Thymus (tissue), 14 donors: ENCODE measurements at places on chromosomes 12 and 14. TPM values are rescaled to one million over a fixed set of nuclear protein-coding genes. Genes with fewer than 3 reads are reported as not detected.

- peaks cover 21% of the 10 kb centered on the region for H3K36me3 ChIP-seq
- DNase-seq, result no peak
- H3K27ac ChIP-seq, result no peak within 1 kb of the TSS
- H3K4me1 ChIP-seq, result peaks cover 45% of the 10 kb centered on the region
- H3K4me3 ChIP-seq, result peak within 1 kb of the TSS; percentile 10
These were observed at the start of gene DHH for GRCh38 chr12:49094160-49094974. Gene DHH, minus strand, starts transcription at chr12:49094801. Its CDS starts 289 bp downstream, at chr12:49094512.

DNA sequence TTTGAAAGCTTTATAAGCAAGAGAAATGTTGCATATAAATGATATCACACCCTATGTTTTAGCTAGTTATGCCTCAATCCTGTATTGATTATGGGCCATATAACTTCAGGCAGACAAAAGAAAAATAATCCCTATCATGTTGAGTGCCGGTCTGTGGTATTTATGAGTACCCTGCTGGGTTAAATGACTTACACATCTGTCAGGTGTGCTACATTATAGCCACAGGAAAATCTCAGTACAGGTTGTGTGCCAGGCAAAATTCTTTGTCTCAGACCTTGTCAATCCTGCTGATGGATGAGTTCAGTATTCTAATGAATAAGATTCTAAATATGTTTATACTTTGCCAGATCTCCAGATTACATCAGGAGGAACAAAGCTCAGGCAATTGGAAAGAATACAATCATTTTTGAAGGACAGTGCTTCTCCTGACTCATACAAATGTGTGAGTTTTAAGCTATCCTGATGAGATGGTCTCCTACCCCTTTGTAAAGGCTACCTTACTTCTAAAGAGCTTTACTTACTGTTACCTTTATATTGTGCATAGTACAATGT lies 109.8 kb upstream of the FOXG1 start:
- H3K4me3 ChIP-seq, result no peak overlapping the region
- H3K36me3 ChIP-seq, result no peaks in the 10 kb centered on the region
- H3K27ac ChIP-seq, result no peak overlapping the region
- no peaks in the 10 kb centered on the region for H3K27me3 ChIP-seq
- no peak for DNase-seq

DNA sequence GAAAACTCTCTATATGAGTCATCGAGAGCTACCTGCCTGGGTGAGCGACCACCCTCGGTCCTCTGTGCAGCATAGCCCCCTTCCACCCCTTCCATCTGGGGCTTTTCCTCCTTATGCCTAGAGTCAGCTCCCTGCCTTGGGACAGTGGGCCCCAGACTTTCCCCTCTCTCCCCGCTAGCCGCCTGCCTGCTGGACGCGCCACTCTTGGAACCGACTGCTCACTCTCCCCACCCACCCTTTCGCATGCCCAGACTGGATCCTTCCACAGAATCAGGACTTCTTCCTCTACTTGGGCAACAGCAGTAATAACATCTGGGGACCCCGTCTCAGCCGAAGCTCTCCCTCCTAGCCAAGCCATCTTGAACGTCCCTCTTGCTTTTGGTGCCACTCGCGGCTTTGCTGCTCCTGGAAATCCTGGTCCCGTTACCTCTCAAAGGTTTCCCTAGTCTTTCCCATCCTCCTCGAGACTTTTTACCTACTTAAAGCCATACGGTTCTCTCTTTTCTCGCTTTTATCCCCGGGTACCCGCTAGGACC lies 671 bp downstream of the ESYT1 start:
- DNase-seq, result no peak
- peaks cover 33% of the 10 kb centered on the region for H3K36me3 ChIP-seq
- H3K4me3 ChIP-seq, result peak overlapping the region; percentile 63
- peaks cover 45% of the 10 kb centered on the region for H3K4me1 ChIP-seq
- no peaks in the 10 kb centered on the region for H3K27me3 ChIP-seq

- no peaks in the 10 kb centered on the region for H3K36me3 ChIP-seq
- no peak overlapping the region for H3K27ac ChIP-seq
- no peaks in the 10 kb centered on the region for H3K27me3 ChIP-seq
These were observed 17.8 kb upstream of the EMP1 start for GRCh38 chr12:13178568-13179210.

DNA sequence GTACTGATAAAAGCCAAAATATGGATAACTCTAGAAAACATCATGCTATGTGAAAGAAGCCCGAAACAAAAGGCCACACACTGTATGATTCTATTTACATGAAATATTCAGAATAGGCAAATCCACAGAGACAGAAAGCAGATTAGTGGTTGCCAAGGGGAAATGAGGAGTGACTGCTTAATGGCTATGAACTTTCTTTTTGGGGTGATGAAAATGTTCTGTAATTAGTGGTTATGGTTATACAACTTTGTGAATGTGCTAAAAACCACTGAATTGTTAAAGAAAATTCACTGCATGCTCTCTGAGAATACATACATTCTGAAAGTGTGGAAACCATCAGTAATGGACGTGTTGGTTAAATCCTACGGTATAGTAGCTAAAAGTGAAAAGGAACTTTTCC lies 39.9 kb upstream of the STON2 start:
- H3K4me1 ChIP-seq, result peaks cover 10% of the 10 kb centered on the region
- H3K36me3 ChIP-seq, result no peaks in the 10 kb centered on the region
- H3K27ac ChIP-seq, result no peak overlapping the region
- DNase-seq, result no peak

DNA sequence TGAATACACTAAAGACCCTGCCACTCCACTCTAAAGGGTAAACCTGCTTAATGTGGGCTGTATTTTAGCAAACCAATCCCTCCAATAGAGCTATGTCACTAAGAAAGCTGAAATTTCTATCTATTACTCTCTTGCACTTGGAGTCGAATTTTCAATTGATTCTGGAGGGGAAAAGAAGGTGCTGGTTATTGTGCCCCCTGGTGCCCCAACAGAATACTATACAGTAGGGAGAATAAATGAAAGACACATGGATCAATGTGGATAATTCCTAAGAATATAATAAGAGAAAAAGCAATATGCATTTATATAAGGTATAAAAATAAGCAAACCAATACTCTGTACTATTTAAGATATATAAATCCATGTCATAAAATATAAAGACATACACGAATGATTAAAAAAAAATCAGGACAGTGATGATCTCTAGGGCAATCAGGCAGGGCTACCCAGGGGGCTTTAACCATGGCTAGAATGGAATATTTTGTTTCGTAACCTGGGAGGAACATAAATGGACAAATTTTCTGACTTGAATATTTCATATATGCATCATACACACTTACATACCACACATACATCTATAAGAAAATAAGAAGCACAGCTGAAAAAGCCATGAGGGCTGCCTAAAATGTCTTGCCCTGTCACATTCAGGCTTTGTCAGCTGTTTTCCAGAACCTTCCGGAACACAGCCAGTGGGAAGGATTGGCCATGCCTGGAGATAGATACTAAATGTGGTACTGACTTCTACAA lies 54.4 kb downstream of the EFCAB11 start:
- no peak for DNase-seq
- H3K36me3 ChIP-seq, result no peaks in the 10 kb centered on the region
- no peaks in the 10 kb centered on the region for H3K27me3 ChIP-seq
- no peak overlapping the region for H3K4me3 ChIP-seq
- no peak overlapping the region for H3K27ac ChIP-seq

- DNase-seq, result no peak
- H3K27me3 ChIP-seq, result no peaks in the 10 kb centered on the region
- H3K4me1 ChIP-seq, result no peaks in the 10 kb centered on the region
- H3K4me3 ChIP-seq, result no peak overlapping the region
- no peak overlapping the region for H3K27ac ChIP-seq
These were observed 21.7 kb upstream of the JPH4 start for GRCh38 chr14:23600322-23600707.

- no peaks in the 10 kb centered on the region for H3K27me3 ChIP-seq
- no peak for DNase-seq
- no peaks in the 10 kb centered on the region for H3K36me3 ChIP-seq
- H3K27ac ChIP-seq, result no peak overlapping the region
- H3K4me3 ChIP-seq, result no peak overlapping the region
These were observed 78.9 kb upstream of the PSMA6 start for GRCh38 chr14:35213143-35213788.

DNA sequence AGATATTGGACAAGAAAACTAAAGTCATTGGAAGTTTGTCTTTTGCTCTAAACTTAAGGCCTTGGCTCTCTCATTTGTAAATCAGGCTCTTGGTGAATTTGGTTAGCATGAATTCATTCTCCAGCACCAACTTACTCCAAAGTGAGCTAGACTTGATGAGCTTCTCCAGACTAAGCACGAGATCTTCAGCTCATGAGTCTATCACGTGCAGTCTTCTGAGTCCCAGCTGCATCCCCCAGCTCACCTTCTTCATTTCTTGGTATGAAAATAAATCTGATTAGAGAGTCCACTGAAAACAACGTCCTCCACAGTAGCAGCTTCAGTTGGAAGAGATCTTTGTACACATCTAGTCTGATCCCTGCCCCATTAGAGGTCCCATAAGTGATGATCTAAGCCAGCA lies 52.5 kb upstream of the DDX11 start:
- no peaks in the 10 kb centered on the region for H3K27me3 ChIP-seq
- no peak overlapping the region for H3K4me3 ChIP-seq
- peaks cover 21% of the 10 kb centered on the region for H3K4me1 ChIP-seq
- DNase-seq, result no peak
- H3K27ac ChIP-seq, result no peak overlapping the region
- H3K36me3 ChIP-seq, result no peaks in the 10 kb centered on the region

DNA sequence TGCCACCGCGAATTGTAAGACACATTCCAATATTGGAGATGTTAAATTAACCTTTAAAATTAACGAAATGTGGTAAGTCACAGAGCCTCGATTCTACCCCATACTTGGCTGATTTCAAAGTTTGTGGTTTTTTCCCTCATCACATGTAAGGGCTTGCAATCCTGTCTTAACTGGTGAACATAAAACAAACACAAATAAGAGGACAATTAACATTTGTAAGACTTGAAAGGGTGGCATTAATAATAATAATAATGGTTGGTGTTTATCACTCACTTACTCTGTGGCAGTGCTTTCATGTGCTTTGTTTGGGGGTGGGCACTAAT lies 26.6 kb downstream of the PPFIBP1 start:
- no peaks in the 10 kb centered on the region for H3K27me3 ChIP-seq
- H3K4me3 ChIP-seq, result no peak overlapping the region
- H3K4me1 ChIP-seq, result peaks cover 23% of the 10 kb centered on the region
- no peak for DNase-seq
- no peaks in the 10 kb centered on the region for H3K36me3 ChIP-seq
- no peak overlapping the region for H3K27ac ChIP-seq

GRCh38 chr12:108425238-108425795 lies 86.2 kb upstream of the CMKLR1 start:
- no peak overlapping the region for H3K4me3 ChIP-seq
- no peaks in the 10 kb centered on the region for H3K4me1 ChIP-seq
- H3K36me3 ChIP-seq, result no peaks in the 10 kb centered on the region
- no peak overlapping the region for H3K27ac ChIP-seq
- no peak for DNase-seq

DNA sequence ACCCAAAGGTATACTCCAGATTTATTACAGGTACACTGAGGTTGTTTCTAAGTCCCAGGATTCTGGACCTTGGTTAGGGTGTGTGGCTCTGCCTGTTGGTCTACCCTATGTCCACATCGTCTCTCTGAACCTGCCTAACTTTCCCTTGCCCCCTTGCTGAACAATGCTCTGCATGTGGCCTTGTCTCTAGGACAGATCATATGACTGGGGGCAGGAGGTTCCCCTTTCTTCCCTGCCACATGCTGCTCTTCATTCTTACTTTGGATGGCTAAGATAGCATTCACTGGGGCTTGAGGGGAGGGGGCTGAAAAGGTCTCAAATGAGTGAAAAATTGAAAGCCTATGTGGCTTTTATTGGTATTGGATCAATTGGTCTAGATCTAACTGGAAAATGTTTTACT lies 49.2 kb downstream of the MBIP start:
- peaks cover 32% of the 10 kb centered on the region for H3K27me3 ChIP-seq
- no peak overlapping the region for H3K27ac ChIP-seq
- no peaks in the 10 kb centered on the region for H3K4me1 ChIP-seq
- H3K36me3 ChIP-seq, result no peaks in the 10 kb centered on the region
- no peak overlapping the region for H3K4me3 ChIP-seq
- DNase-seq, result no peak

DNA sequence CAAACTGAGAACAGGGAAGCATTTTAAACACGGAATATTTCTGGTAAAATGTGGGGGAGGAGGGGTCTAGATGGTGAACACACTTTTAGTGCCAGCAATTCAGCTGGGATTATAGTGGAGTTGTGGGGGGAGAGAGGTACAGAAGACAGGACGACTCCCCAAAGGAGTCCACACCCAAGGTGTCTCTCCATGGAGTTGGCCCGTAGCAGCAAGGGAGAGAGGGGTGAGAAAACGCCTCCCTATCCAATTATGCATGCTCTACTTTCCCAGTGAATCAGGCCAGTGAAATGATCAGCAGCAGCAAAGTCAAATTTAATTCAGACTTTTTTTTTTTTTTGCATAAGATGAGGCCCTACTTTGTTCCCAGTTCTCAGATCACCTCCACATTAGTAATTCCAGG lies 38.6 kb downstream of the BTG1 start:
- peaks cover 5% of the 10 kb centered on the region for H3K4me1 ChIP-seq
- no peak for DNase-seq
- no peaks in the 10 kb centered on the region for H3K27me3 ChIP-seq
- H3K27ac ChIP-seq, result no peak overlapping the region
- H3K36me3 ChIP-seq, result no peaks in the 10 kb centered on the region

DNA sequence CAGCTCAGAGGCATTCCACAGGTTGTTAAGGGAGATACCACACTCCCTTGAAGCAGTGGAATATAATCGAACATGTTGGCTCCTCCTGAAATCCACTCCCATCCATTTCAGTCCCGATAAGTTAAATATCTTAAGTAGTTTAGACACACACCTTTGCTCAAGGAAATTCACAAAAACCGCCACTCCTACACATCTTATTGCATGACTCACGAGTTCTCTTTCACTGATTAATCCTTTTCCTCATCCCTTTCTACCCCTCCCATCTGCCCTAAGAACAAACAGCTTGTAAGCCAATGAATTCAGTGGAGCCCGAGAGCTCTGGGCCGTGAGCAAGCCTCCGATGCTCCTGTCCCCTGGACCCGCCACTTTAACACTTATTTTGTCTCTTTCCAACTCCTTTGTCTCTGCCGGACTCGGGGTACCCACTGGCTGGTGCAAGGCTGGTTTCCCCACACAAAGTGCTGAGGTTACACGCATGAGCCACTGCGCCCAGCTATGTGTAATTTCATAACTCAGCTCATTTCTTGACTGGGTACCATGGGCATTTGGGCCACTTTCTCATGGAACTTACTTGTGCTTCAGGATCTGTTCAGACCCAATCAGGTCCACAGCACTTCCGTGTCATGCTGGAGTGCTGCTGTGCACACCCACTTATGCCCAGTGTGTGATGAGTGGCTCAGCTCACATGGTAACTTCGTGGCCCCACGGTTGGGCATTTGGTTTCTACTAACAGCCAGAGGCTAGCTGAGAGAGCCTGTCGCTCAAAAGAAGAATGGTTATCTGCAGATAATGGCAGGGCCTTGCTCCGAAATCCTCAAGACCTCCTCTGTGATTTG lies 171.8 kb upstream of the ALG10B start:
- H3K36me3 ChIP-seq, result no peaks in the 10 kb centered on the region
- H3K4me3 ChIP-seq, result no peak overlapping the region
- no peak overlapping the region for H3K27ac ChIP-seq
- no peak for DNase-seq

The OTX2 gene
- total RNA-seq, result 0.14 TPM

The A2M gene
- 57.7 TPM for total RNA-seq

The SERPINA5 gene
- 0.24 TPM for total RNA-seq

The APOF gene
- total RNA-seq, result not detected

The TSPAN19 gene
- total RNA-seq, result 0.05 TPM

The CCDC60 gene
- total RNA-seq, result 0.52 TPM

The UNC79 gene
- total RNA-seq, result 0.05 TPM

The GALNT6 gene
- 12.3 TPM for total RNA-seq

The FLRT2 gene
- total RNA-seq, result 8.9 TPM

The VWF gene
- total RNA-seq, result 6.7 TPM

The AICDA gene
- total RNA-seq, result 0.42 TPM

The AKAP6 gene
- total RNA-seq, result 2.0 TPM

The CPM gene
- 2.7 TPM for total RNA-seq

The RGS6 gene
- 0.28 TPM for total RNA-seq

The KRT3 gene
- total RNA-seq, result 0.14 TPM
